Mesothelial cell of epicardium (in vitro differentiated cells): ENCODE measurements at places on chromosomes 7 and 10. TPM values are rescaled to one million over a fixed set of nuclear protein-coding genes. Genes with fewer than 3 reads are reported as not detected.

DNA sequence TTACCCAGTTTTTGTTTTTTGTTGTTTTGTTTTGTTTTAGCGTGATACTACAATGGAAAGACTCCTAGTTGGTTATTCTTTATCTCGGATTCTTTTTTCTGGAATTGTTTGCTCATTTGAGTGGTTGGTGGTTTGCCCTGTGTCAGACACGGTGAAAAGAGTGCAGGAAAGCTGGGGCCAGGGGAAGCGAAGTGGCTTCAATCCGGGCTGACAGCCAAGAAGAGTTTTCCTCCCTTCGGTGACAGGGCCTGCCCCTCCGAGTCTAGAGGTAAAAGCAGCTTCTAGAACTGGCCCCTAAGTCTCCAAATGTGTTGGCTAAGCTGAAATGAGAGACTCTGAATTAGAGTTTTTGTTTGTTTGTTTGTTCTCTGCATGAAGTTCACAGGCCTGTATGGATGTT is 5.7 kb upstream of the AP5Z1 start:
- DNase-seq, result no peak

GLCCI1 gene
- total RNA-seq, result 30.2 to 30.7 TPM (median 30.4 TPM) in 3 replicates

GRCh38 chr7:80428161-80429054 is 83.5 kb downstream of the GNAT3 start:
- no peak for DNase-seq

GRCh38 chr10:29585488-29585976 is 49.2 kb downstream of the SVIL start:
- no peak for DNase-seq

SLC29A4 gene
- total RNA-seq, result 33.6 to 37.9 TPM (median 33.9 TPM) in 3 replicates

- no peak for DNase-seq
Observed at GRCh38 chr10:94011296-94011695, 17.6 kb downstream of the PLCE1 start.

DNA sequence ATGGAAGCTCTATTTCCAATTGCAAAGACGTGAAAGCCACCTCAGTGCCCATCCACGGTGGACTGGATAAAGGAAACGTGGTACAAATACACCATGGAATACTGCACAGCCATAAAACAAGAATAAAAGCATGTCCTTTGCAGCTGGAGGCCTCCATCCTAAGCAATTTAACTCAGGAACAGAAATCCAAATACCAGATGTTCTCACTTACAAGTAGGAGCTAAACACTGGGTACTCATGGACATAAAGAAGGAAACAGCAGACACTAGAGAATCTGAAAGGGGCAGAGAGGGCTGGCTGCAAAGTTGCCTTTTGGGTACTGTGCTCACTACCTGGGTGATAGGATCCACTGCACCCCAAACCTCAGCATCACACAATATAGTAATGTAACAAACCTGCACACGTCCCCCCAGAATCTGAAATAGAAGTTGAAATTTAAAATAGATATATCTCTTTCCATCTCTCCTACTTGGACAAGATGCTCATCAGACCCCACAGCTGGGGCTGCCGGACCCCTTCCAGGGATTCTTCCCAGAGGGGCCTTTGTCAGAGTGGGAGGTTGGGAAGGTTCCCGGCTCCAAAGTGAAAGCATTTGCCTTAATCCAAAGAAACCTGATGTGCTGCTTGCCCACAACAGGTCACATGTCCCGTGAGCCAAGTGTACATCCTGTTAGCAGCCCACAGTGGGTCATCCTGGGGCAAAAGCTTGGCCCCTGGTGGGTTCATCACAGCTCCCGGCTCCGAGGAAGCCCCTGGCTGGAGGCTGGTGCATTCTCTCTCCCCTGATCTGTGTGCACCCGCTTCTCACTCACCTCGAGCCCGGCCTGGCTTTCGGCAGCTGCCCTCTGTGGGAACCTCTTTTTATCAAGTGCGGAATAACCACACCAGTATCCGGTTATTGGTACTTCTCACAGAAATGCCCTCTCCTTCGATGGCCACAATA is 172.3 kb upstream of the PPP2R2D start:
- DNase-seq, result no peak

DNA sequence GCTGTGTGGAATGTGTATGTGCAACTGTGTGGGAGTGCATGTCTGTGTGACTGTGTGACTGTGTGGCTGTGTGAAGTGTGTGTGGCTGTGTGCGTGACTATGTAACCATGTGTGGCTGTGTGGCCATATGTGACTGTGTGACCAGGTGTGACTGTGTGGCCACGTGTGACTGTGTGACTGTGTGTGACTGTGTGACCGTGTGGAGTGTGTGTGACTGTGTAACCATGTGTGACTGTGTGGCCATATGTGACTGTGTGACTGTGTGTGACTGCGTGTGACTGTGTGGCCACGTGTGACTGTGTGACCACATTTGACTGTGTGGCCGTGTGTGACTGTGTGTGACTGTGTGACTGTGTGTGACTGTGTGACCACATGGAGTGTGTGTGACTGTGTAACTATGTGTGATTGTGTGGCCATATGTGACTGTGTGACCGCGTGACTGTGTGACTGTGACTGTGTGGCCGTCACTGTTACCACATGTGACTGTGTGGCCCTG is 502.9 kb downstream of the DNAJB6 start:
- DNase-seq, result no peak
